ENCODE measurements at places on chromosomes 12 and 14.

DNA sequence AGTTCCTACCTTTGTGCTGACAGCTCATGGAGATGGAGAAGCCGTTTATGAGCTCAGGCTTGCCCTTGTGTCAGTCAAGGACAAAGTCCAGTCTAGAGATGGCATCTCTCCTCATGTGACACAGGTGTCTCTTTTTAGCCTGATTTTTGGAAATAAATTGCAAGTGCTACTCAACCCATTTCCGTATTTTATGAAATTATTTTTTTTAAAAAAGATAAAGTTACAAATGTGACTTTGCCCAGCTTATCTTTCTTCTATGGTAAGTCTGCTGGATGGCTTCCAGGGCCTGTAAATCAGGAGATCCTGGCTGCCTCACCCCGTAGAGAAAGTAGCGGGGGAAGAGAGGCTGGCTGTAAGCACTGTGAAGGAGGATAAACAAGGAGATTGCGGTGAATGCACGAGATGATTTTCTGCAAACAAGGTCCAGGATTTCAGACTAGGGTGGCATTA, 169.7 kb downstream of the MYRFL start:
- DNase-seq: no peak

- DNase-seq: no peak
Measured at GRCh38 chr14:30085943-30086342, 158.3 kb upstream of the PRKD1 start.

DNA sequence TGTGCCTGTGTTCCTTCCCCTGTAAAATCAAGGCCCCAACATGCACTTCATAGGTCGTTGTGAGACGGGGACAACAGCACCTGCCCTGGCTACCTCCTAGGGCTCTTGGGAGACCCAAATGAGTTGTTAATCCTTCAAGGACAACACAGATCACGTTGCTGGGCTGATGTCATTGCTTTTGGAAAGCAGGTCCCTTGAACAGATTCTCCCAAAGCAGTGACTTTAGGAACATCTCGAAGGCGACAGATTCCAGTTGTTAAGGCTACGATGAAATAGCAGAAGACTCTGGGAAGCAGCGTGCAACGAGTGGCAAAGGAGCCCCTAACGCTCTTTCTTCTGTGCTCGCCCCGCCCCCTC, 26.2 kb upstream of the MAP1LC3B2 start:
- DNase-seq: no peak

DNA sequence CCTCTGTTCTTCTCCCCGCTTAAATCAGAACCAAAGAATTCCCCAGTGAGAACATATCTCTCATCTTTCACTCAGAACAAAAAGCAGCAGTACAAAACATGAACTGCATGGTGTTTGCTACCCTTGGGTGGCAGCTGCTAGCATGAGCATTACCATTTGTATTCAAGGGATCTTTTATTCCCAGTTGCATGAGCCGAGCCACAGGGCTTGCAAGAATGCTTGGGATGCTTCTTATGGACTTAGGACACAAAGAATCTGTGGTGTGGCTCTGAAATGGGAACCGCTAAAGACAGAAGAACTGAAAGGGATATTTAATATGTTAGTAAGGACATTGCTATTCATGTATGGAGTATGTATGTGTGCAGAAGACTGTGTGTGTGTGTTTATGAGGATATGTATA, 190.6 kb downstream of the TMX1 start:
- no peak for DNase-seq

DNA sequence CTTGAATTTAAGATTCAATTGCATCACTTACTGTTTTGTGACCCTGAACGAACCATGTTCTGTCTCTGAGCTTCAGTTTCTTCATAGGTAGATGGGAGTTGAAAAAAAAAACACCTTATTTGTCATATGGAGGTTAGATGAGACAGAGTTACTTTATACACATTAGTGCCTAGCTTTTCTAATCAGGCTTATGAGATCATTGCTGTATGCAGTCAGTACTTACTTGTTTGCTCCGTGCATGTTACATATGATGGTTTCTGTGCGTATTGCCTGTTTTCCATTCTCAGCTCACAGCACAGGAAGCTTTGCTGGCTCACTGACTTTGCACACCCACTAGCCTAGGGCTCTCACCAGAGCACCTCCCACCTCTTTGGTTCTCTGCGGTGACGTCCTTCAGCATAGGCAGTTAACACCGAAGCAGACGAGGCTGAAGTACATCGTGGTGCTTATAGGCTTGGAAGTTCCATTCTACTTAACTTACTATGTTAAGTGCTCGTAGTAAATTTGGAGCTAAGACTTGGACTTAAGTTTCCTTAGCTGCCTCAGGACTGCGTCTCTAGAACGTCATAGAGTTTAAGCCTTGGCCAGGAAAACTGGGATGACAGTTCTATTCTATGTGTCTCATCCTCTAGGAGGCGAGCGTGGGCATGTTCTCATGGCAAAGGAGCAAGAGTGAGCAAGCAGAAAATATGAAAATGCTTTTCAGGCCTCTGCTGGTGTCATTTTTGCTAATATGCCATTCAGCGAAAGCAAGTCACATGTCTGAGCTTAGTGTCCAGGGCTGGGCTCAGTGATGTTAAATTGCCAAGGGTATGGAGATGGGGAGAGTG, 57.3 kb downstream of the NRXN3 start:
- DNase-seq: no peak

DNA sequence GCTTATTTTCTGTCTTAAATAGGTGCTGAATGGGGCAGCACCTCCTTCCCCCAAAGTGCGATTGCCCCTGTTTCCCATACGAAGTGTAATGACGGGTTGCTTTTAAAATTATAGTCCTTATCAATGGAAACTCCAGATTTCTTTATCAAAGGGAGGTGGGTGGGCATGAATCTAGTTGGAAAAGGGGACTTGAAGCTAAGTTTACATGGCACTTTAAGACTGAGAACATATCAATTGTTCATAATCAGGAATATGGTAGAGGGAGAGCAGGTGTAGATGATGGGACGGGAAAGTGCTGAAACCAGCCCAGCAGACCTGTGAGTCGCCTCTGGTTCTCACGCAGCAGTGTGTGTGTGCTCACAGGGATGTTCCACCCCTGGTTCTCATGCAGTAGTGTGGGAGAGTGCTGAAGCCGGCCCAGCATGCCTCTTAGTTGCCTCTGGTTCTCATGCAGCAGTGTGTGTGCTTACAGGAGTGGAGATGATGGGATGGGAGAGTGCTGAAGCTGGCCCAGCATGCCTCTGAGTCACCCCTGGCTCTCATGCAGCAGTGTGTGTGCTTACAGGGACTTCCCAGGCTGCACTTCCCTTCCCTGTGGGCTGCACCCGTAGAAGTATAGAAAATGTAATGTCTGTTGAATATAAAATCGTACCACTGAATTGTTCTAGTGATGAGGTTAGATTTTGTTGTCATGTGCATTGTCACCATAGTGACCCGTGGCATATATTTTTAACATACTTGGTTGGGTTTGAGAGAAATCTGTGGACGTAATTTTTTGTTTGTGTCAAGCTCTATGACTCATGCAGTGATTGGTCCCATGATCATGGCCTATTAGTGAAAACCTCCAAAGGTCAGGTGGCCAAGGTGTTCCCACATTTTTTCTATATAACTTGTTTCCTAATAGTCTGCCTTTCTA, 51.6 kb downstream of the GPATCH2L start:
- no peak for DNase-seq

DNA sequence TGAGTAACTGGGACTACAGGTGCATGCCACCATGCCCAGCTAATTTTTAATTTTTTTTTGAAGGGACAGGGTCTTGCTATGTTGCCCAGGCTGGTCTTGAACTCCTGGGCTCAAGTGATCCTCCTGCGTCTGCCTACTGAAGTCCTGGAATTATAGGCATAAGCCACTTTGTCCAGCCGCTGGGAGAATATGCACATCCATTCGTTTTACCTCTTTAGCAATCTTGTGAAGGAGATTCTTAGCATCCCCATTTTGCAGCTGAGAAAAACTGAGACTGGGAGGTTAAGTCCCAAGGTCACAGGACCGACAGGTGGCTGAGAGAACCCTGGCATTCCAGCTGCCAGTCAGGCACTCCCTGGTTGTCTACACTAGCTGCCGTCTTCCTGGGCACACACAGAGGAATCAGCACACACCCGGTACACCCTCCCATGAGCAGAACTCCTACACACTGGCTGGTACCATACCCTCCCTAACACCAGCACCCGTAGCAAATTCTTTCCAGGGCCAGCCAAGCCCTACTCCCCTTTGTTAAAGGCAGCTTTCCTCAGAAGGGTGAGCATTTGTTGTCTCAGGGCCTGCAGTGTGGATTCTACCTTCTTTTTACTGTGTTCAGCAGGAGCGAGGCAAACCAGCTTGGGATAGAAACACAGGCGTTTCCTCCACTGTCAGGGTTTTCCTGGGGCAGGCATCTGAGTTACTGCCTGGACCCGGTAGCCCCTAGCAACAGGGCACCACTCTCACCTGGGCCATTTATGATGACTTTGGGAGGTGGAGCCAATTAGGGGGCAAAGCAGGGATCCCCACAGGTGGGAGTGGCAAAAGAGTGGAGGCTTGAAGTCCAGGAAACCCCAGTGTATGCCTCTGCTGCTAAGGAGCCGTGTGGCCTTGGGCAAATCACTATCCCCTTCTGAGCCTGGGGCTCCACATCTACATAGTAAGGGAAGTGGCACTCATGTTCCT, 70.2 kb downstream of the IRF2BPL start:
- DNase-seq: no peak

GRCh38 chr14:89720076-89720687, 234.3 kb downstream of the EFCAB11 start:
- DNase-seq: no peak

GRCh38 chr12:4271717-4272423, 1.7 kb upstream of the CCND2 start:
- DNase-seq: peak; percentile 65

GRCh38 chr12:29782871-29783772, 620 bp downstream of the TMTC1 start:
- DNase-seq: peak; percentile 35

GRCh38 chr12:24565300-24565699, 383.6 kb downstream of the BCAT1 start:
- DNase-seq: no peak

DNA sequence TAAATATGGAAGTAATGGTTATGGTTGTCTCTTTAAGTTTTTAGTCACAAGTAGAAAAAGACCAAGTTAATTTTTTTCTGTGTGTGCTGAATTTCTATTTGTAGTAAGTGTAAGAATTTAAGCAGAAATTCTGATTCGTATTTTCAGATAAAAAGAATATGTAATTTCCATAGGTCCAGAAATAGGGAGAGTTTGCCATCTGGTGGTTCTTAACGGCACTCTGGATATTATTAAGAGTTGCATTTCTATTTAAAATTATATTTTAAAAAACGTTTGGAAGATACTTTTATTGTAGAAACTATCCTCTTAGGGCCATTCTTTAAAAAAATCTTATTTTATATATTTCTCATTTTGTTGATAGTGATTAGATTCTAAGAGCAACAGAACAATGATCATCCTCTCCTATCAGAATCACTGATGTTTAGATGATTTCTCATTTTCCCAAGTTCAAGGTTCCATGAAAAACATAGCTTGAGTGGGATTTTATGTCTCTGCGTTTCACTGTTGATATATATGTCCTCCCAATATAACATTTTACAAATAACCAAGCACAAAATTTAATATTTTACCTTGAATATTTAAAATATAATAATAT, 88.3 kb downstream of the LRRK2 start:
- no peak for DNase-seq

Data from endothelial cell (in vitro differentiated cells).